EH (cell line): ENCODE measurements at places on chromosomes 1 and 21.

DNA sequence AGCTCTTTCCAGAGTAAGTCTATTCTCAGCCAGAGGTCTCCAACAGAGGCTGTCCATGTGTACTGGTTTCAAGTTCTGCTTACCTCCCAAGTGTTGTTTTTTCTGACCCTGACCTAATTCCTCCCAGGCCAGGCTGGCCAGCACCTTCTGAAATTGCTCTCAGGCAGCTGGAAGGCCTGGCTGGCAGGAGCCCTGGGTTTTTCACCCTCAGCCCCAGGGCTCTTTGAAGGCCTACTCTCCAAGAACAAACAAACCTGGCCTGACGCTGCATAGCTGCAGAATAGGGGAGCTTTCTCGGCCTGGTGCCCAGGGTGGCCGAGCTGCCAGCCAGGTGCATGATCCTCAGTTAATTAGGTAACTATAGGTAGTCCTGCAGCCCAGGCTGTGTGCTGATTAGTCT lies 147.5 kb downstream of the CACNA1E start:
- no peak for DNase-seq

- DNase-seq, result no peak
These were observed 9.1 kb downstream of the C21orf58 start for GRCh38 chr21:46314441-46315020.

GRCh38 chr1:58401991-58402390 lies 144.5 kb downstream of the OMA1 start:
- peak; percentile 58 for DNase-seq

DNA sequence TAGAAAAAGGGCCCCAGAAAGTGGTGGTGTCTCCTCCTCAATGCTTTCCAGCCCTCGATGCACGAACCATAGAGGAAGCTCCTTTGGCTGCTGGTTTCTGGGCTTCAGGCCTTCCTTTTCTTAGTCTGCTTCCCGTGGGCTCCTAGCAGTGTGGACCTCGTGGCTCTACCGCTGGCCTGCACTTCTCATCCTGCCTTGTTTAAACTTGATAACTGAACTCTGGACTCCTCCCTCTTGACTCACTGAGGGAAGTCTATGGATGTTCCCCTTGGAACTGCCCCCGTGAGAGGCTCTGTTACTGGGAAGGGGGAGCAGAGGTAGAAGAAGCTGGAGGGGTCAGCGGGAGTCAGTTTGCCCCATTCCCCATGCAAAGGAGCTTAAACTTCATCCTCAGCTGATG lies 75.3 kb upstream of the WDR26 start:
- peak; percentile 38 for DNase-seq

GRCh38 chr1:22057861-22058260 lies 5.4 kb downstream of the CDC42 start:
- DNase-seq, result no peak

- peak; percentile 89 for DNase-seq
These were observed 166.9 kb downstream of the TOMM20 start for GRCh38 chr1:234961456-234962339.

- DNase-seq, result peak; percentile 72
These were observed 7.9 kb downstream of the CSTB start for GRCh38 chr21:43767984-43768867.

DNA sequence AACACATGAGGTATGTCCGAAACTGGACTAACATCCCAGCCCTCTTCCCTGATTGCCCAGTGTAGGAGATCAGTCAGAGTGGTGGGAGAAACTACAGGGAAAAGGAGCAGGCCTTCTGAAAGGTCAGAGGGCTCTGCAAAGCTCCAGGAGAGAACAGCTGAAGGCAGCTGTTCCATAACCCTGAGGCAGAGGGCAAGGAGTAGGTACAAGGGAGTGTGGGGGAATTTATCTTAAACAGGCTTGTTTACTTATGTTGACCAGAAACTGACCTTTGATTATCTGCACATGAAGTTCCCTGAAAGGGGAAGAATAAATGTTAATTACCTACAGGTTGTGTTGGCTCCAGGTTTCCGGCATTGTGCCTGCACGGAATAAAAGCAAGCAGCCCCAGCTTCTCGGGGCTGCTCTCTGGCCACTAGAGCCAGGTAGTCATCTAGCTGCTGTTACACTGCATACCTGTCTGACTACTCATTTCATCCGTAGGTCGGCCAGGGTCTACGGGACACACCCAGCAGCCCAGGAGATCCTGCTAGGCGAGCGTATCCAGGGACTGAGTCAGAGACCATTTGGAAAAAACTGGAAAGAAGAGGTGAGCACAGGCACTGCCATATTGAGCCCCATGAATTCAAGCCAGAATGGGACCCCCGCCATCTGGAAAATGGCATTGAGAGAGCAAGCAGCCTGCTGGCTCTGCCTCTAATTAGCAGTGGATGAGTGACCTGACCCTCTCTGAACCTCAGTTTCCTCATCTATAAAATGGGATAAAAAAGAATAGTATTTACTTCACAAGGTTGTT lies 14.9 kb upstream of the PAQR7 start:
- DNase-seq, result peak; percentile 60

- no peak for DNase-seq
These were observed 470.3 kb upstream of the NCAM2 start for GRCh38 chr21:20527731-20528460.

DNA sequence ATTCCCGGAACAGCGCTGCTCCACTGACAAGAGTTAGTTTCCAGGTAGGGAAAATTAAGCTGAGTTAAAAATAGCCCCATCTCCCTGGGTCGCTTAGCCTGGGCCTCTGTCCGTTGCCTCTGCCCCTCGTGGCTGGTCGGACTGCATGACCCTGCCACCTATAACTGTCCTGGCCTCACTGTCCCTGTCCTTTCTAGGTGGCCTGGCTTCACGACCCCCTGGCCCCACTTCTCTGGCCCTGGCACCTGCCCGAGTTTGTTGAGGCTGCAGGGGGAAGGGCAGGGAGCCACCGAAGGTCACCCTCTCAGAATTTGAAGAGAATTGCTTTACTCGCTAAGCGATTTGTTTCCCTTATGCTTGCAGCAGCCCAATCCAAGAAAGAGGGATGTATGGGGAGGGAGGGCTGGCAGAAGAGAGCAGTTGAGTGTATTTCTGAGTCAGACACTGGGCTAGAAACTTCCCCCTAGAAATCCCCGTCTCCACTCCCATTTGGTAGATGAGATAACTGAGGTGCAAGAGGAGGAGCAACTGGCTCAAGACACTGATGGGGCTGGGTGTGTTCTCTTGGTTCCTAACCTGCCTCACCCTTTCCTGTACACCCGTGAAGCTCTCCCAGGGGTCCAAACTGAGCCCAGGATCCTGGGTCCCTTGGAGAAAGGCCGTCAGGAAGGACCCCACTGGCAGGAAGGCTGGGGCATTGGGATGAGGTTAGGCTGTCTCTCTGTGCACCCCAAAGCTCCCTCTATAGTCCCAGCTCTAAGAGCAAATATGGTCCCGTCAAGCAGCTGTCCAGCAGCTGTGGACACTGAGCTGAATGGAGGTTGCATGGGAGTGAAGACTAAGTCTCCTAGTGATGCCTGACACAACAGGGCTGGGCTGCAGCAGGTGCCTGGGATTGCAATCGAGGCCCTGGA lies 2.9 kb upstream of the EDN2 start:
- no peak for DNase-seq

DNA sequence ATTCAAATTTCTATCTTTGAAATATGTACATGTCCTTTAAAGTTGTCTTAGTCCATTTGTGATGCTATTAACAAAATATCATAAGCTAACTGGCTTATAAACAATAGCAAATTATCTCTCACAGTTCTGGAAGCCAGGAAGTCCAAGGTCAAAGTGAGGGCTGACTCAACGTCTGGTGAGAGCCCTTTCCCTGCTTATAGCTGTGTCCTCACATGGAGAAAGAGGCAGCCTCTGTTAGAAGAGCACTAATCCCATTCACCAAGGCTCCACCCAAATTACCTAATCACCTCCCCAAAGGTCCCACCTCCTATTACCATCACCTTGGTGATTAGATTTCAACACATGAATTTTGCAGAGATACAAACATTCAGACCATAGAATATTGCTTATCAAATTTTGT lies 450.1 kb upstream of the BEND5 start:
- no peak for DNase-seq

GRCh38 chr1:34213956-34214355 lies 37.2 kb downstream of the C1orf94 start:
- DNase-seq, result no peak

- no peak for DNase-seq
These were observed 63.2 kb upstream of the TMEM51 start for GRCh38 chr1:15090373-15090772.

- DNase-seq, result peak; percentile 48
These were observed 1.9 kb upstream of the TPM3 start for GRCh38 chr1:154193821-154194220.

DNA sequence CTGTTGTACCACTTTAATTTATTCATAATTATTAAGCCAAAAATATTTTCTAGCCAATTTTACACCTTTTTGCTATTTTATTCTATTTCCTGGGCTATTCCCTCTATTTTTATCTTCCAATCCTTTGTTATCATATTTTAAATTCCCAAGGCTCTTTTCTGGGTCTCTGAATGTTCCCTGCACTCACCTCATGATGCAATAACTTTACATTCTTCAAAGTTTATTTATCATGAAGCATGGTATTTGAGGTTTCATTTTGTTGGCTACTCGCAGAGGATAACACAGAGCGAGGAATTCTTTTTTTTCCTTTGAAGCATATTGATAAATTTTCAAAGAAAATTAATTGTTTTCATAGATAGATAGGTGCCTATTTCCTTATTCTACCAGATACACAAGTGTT lies 489.8 kb upstream of the TMPRSS15 start:
- no peak for DNase-seq

DNA sequence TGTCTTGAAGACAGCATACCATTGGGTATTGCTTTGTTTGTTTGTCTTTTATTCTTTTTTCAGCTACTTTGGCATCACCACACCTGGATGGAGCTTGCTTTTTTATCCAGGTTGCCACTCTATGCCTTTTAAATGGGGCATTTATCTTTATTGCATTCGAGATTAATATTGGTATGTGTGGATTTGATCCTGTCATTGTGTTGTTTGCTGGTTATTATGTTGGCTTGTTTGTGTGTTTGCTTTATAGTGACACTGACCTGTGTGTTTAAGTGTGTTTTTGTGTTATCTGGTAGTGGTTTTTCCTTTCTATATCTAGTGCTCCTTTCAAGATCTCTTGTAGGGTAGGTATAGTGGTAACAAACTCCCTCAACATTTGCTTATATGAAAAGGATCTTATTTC lies 24.9 kb upstream of the KCNH1 start:
- no peak for DNase-seq

GRCh38 chr1:154956544-154956941 lies 644 bp upstream of the PBXIP1 start:
- DNase-seq, result no peak

- peak; percentile 84 for DNase-seq
These were observed 168.0 kb downstream of the PPP1R12B start for GRCh38 chr1:202516434-202516877.

GRCh38 chr1:177198243-177198642 lies 27.5 kb downstream of the BRINP2 start:
- DNase-seq, result no peak

GRCh38 chr1:22826604-22827580 lies 116.3 kb downstream of the EPHB2 start:
- peak; percentile 64 for DNase-seq

- DNase-seq, result no peak
These were observed 202.4 kb upstream of the UBE2U start for GRCh38 chr1:64001038-64001437.

- DNase-seq, result no peak
These were observed 143.2 kb downstream of the TRIM33 start for GRCh38 chr1:114367810-114368209.

GRCh38 chr1:5198328-5198727 lies 543.9 kb downstream of the AJAP1 start:
- no peak for DNase-seq

- no peak for DNase-seq
These were observed 65.2 kb downstream of the SLC37A1 start for GRCh38 chr21:42578761-42579415.

DNA sequence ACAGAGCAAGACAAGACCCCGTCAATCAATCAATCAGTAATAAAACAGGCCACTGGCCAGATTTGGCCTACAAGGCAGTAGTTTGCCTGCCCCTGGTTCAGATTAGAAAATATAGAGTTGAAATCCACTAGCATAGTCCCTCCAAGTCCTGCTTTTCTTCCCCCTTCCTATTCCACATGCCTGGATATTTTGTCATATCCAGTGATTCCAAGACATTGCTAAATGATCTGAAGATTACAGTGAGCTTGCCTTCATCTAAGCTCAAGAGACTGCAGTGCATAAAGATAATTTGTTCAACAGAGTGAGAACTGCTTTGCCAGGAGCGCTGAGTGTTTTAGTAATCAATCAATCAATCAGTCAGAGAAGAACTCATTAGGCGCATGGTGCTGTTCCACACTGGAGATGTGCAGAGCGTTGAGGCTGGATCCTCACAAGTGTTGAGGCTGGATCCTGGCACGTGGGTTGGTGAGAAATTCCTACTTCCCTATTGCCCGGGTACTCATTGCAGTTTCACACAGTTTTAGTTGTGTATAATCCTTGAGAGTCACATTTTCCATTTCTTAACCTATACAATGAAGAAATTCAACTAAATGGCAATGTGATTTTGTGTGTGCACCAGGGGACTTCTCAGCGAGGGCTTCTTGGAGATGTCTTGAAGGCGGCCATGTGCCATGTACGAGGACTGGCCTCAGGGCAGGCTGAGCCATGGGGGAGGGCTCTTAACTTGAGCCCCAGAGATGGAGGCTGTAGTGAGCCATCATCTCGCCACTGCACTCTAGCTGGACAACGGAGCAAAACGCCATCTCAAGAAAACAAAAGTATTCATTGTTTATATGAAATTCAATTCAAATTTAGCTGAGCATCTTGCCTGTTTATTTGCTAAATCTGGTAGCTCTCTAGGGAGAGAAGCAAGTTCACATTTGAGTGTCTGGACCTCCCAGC lies 76.3 kb downstream of the TOMM20 start:
- peak; percentile 28 for DNase-seq

DNA sequence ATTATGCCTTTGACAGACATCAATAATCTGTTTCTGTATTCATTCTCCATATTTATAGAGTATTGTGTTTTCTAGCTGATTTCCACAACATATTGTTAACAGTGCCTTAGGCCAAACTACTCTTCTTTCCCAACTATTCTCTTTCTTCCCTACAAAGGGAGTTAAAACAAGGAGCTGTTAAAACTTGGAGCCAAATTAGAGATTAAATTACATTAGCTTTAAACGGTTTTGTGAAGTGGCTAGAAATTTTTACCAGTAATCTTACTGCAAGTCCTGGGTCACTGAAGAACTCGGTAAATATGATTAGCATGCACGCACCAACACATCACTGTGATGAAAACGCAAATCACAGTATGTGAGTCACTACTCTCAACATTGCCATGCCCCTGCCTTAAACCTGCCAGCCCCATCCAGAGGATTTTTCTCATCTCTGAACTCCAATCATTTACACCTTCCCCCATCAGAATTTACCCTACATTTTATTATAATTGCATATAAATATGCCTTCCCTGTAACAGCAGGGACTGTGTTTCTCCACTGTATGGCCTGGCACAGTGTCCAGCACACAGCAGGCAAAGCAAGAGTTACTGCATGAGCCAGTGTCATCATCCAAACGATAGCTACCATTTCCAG lies 1.5 kb upstream of the PRDX6 start:
- peak; percentile 72 for DNase-seq
